ENCODE measurements at places on chromosomes 1 and 21.

DNA sequence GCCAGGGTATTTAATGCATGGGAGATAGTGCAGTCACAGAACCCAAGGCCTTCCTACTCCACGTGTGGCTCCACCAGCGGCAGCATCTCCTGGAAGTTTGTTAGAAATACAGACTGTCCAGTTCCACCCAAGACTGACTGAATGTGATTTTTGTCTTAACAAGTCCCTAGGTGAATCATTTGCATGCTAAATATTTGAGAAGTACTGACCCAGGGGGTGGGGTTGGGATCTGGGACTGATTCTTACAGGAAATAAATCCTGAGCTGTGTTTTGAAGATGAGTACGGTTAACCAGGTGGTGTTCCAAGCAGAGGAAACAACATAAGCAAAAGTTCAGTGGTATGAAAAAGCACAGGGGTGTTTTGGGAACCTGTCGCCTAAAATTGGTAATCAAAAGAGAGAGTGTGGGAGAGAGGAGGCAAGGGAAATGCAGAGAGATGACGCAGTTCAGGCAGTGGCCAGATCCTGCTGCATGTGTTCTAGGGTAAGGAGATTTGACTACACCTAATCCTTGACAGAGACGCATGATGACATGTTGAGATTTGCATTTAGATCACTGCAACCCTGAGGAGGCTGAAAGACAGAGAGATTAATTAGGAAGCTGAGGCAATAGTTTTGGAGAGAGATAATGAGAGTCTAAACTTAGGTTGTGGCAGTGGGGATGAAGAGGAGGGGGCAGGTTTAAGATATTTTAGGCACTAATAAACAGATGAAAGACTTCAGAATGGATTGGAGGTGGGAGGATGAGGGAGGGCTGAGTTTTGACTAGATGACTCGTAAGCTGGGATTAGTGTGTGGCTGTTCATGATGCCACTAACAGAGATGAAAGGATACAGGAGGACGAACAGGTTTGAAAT lies 3.7 kb upstream of the ZNF326 start:
- DNase-seq = no peak

DNA sequence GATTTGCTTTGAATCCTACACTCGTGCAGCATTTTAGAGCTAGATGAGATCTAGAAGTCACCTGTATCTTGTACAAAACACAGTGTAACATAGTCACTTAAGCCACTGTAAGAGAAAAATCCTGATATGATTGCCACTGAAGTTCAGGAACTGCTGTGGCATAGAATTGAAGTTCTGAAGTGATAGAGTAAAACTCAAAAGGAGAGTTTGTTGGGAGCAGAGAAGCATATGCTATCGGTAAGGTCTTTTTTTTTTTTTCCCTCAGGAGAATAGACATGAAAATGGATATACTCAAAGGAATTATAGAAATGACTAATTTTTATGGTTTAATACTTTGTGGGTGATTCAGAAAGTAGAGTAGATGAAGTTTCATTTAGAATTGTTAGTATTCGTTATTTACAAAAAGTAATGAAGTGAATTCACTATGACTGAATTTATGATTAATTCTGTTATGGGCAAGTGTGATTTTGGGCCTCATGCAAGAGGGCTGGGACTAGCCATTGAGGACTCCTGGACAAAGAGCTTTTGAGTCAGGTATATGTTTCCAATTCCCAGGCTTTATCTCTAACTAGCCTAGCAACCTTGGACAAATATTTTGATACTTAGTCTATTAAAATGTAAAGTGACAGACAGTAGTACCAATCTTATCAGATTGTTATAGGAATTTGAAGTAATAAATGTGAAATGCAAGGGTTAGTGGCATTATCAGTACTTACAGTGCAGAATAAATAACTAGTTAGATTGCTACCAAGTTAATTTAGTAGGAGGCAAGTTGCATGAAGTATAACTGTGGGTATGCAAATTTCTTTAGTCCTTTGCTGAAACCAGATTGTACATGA lies 3.1 kb downstream of the KCTD3 start:
- DNase-seq = no peak

DNA sequence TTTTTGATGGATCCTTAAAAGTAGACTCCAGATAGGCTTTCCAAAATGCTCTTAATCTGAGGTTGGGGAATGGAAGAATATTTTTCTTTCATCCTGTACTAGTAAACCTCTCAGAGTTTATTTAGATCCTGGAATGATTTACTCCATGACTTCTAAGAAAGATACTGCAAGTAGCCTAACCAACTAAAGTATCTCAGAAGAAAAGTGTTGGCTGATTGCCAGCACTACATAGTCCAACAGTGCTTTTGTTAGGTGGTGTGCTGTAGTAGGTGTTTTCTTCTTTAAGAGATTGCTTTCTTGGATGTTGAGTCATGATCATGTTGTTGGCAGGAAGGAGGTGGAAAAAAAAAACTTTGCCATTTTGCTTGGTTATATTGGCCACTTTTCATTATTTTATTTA lies 119.8 kb downstream of the OSBPL9 start:
- DNase-seq = no peak

DNA sequence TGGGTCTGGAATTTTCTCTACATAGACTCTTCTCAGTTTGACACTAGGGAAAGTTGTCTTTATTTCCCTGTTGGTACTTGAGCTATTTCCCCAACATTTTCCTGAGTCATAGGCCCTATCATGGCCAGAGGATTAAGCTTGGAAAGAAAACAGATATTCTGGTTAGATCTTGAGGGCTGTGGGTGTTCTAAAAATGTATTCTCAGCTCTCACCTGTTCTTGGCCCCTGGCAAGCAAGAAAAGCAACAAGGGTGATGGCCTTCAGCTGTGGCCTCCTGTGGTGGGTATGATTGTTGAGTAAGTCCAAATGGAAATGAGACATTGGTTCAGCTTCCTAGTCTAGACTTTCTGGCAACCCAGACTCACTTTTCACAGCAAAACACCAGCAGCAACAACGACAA lies 17.4 kb upstream of the LCE3A start:
- DNase-seq = no peak

DNA sequence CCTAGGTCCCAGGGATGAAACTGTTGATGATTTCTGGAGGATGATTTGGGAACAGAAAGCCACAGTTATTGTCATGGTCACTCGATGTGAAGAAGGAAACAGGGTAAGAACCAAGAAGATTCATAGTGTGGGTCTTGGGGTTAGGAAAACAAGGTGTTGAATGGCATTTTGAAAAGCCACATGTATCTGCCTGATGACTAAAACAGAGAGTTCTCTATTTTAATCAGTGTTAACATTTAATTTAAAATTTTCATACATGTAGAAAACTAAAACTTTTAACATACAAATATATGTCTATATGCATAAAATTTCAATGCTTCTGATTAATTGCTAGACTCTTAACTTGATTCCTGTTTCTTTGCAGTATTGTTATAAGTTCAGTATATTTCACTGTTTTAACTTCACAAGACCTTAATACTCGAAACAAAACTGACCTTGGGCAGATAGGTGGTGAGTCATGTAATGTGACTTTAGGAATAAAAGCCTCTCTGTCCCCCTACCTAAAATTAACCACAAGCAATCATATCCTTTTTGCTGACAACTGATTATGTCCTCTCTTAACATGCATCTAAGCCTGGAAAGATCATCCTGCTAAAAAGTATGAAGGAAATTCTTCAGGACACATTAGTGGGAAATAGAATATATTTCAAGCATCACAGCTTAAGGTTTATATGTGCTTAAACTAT lies 95.6 kb downstream of the PTPRC start:
- DNase-seq = no peak

DNA sequence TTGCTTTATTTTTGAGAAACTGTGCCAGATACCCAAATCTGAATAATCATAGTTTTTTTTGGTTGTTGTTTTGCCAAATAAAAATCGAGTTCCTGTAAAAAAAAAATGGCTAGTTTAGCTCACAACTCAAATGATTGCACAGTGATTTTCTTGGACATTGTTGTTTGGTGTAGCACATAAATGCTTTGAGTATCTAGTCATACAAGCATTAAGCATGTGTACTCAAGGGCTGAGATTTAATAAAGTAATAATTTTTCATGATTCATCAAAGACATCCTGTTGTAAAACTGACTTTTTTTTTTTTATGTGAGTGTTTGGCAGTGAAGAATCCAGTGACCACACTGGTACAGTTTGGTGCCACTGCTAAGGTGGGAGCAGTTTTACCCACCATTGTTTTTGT lies 18.8 kb downstream of the ITSN1 start:
- no peak for DNase-seq

- no peak for DNase-seq
Measured at GRCh38 chr1:67307251-67308060, at the start of gene IL12RB2. Gene IL12RB2, plus strand, starts transcription at chr1:67307873. Its CDS starts 12,496 bp downstream, at chr1:67320369.

GRCh38 chr1:152656459-152656858 lies 6.7 kb upstream of the LCE2D start:
- no peak for DNase-seq

- DNase-seq = peak; percentile 23
Measured at GRCh38 chr1:12014141-12014991, 4.9 kb upstream of the MIIP start.

- no peak for DNase-seq
Measured at GRCh38 chr1:20472121-20472520, 13.9 kb downstream of the CAMK2N1 start.

GRCh38 chr1:31497601-31498000 lies 78.7 kb upstream of the TINAGL1 start:
- DNase-seq = no peak

DNA sequence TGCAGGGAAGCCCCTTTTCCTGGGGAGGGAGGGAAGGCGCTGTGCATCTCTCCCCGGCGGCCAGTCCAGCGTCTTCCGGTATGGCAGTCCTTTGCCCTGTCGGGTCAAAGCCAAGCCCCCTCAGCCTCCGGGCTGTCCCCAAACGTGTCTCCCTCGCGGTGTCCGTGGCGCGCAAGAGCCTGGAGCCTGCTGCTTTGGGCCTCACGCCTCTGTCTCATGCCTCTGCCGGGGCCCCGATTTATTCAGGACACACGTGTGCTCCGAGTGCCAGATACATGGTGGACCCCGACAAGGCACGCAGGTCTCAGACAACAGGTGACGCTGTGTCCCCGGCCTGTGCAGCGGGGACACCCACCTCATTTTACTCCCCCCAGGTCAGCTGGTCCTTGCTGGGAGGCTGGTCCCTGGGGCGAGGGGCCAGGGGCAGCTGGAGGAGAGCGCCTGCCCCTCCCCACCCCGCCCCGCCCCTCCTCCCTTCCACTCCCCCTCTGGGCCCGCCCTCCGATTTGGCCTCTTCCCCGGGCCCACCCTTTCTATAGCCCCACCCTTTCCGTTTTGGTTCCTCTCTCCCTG lies 176.7 kb downstream of the CAMTA1 start:
- no peak for DNase-seq

GRCh38 chr21:15009837-15010363 lies 54.9 kb downstream of the NRIP1 start:
- no peak for DNase-seq

DNA sequence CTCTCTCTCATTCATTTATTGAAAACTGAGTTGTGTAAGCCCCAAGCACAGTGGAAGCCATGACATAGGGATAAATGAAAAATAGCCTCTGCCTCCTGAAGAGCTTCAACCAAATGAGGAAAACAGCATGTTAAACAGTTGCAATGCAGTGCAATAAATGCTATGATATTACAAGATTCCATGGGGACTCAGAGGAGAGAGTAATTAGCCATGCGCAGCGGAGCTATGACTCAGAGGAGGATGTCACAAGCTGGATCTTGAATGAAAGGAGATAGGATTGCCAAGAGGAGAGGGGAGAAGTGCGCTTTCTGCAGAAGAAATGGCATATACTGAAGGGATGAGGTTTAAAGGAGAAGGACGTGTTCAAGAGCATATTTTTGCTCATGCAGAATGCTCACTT lies 231.3 kb upstream of the PLXNA2 start:
- DNase-seq = no peak

DNA sequence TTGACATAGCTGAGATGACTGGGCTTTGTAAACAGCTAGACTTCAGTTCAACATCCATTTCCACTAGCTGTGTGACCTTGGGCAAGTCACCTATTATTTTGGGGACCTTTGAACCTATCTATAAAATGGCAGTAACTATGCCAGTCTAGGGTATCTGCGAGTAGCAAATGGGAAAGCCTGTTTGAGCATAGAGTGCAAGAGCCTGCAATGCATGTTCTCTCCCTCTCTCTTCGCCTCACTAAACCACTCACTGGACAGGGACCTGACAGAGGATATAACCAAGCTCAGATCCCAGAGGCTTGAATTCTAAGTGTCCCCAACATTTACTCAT lies 39.7 kb downstream of the DPT start:
- DNase-seq = no peak

- no peak for DNase-seq
Measured at GRCh38 chr1:182586380-182586779, 2.7 kb downstream of the RNASEL start.

GRCh38 chr1:209880031-209880430 lies 52.3 kb downstream of the UTP25 start:
- DNase-seq = no peak

DNA sequence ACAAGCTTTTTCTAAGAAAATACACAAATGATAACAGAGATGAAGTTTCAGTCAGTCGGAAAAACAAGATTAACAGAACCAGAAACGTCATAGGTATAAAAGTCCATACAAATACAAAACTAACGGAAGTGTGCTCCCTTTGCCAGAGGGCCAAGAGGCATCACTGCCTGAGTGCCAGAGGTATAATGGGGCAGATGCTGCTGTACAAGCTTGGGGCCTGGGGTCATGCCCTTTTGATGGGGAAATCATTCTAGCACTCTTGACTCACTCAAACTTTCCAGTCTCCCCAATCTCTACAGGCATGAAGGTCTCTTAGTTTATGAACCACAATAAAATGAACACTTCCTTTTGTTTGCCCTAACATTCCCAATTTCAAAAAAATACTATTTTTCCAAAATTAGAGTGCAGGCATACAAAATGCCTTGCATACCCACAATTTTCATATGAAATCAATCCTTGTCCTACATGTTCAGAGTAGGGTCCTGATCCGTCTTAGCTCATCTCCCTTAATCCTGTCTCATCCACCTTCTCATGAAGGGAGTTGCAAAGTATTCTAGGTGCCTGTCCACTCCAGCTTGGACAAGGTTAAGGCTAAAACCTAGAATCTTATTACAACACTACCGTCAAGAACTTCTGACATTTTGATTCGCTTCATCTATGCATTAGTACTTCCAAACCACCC lies 1.5 kb downstream of the RPL22 start:
- DNase-seq = no peak

DNA sequence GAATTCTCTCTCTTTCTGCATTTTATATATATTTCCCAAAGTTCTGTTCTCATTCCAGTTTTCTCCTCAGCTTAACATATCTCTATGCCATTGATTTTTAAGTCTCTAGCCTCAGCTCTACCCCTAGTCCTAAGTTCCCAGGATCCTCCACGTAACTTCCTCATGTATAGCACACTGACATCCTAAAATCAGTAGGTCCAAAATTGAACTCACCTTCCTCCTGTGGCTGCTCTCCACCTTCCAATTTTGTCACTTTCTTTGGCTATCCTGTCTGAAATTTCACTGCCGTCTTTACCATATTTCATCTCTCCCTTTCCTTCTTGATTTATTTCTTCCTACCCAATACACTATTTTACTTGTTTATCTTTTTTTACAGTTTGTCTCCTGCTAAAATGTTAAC lies 1.5 kb downstream of the SLAMF6 start:
- DNase-seq = no peak

- DNase-seq = peak; percentile 51
Measured at GRCh38 chr1:110196917-110197765, 13.0 kb upstream of the KCNC4 start.

GRCh38 chr1:22750685-22751051 lies 40.0 kb downstream of the EPHB2 start:
- DNase-seq = no peak
